Fibroblast of skin of left quadriceps (primary cell): ENCODE measurements at places on chromosomes 6 and 20.

- no peak for DNase-seq
Observed at GRCh38 chr6:150764334-150765066, 101.0 kb upstream of the MTHFD1L start.

DNA sequence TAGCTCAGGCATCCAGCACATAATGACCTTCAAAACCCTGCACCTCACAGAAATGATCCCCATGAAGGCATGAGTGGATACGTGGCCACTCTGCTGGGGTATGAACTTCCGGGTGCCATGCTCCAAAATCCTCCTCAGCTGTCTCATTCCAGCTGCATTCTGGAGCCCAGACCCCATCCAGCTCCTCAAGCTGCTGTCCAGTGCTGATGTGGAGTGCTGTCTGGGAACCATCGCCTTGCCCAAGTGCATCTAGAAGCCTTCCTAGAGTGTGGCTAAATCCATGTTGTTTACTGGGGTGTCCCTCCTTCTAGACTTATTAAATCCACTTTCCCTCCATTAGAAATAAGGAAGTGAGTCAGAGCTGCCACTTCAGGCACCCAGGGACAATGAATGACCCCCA, 130.8 kb upstream of the PTPRT start:
- no peak for DNase-seq

GRCh38 chr6:137051790-137052472, 7.2 kb upstream of the IL20RA start:
- no peak for DNase-seq

GRCh38 chr6:92737983-92738382, 681.4 kb downstream of the EPHA7 start:
- DNase-seq, result no peak

DNA sequence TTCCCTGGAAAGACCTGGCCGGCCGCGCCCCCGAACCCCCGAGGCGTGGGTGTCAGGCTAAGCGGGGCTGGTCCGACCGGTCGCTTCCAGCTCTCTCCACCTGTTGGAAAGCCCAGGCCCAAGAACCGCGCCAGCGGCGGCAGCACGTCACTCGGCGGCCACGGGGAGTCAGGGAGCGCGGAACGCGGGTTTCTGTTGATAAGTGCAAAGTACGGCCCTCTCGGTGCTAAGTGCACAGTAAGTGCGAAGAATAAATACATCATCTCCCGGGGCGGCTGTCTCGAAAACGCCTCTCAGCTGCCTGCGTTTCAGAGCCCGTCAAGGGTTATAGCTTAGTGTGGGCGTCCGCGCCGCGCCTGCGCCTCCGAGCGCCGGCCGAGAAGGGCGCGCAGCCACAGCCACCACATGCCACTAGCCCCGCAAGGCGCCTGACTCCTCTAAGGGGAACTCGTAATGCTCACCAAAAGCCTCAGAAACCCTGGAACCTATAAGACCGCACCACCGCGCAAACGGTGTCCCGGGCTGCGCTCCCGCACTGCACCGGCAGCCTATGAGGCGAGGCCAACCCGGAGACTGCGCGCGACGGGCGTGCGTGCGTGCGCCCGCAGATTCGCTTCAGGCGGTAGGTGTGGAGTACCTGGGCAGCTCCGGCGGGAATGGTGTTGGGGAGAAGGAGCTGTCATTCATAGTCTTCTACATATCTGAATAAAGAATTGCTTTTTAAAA, 9.2 kb upstream of the TBX18 start:
- no peak for DNase-seq

DNA sequence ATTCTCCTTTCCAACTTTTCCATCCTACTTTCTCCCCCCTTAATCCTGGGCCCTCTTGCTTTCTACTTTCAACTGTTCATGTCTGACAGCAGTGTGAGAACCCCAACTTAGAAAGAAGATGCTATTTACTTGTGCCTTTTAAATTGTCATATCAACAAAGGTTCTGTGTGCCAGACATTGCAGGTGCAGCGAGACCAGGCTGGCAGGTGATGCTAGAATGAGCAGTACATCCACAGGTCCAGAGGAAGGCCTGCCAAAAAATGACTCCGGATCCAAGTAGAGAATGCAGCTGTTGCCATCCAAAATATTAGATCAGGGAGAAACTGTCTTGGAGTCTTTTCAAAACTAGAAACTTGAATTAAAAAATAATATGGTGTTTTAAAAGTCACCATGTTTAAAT, 510.5 kb downstream of the LMBRD1 start:
- DNase-seq, result no peak

GRCh38 chr20:47784599-47785310, 526 bp downstream of the SULF2 start:
- no peak for DNase-seq

DNA sequence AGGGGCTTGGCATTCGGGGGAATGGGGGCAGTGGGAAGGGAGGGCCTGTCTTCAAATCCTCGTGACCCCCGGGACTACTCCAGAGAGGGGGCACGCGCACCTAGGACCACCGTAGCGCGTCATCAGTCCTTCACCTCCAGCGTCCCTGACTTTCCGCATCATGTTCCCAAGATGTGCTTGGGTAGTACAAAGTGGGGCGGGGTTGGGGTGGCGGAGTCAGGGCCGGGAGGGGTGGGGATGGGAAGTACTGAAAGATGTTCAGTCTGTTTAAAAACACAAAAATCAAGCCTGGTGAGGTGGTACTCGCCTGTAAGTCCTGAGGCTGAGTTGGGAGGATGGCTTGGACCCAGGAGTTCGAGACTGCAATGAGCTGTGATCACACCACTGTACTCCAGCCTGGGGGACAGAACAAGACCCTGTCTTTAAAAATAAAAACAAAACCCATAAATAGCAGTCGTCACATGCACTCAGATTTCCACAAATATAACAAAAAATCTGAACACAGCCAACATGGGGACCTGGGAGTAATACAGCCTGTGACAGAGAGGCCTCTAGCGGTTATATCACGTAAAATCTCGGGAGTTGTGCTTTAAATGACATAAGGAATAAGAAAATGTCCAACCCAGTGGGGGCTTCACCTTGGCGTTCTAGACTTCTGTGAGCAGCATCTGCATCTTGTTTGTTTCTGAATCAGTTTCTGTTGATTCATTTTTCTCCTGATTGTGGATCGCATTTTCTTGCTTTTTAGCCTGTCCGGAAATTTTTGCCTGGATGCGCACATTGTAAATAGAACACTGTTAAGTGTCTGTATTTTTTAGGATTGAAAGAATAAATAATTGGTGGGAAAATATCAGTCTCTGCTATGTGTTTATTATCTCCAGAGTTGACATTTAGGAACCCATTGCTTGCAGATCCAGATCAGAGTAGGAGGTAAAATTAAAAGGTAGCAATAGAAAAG, 698 bp upstream of the LRP11 start:
- no peak for DNase-seq

- DNase-seq, result no peak
Observed at GRCh38 chr6:109521080-109521479, 38.1 kb upstream of the ZBTB24 start.

GRCh38 chr6:88785478-88785877, 177.9 kb downstream of the RNGTT start:
- DNase-seq, result no peak

DNA sequence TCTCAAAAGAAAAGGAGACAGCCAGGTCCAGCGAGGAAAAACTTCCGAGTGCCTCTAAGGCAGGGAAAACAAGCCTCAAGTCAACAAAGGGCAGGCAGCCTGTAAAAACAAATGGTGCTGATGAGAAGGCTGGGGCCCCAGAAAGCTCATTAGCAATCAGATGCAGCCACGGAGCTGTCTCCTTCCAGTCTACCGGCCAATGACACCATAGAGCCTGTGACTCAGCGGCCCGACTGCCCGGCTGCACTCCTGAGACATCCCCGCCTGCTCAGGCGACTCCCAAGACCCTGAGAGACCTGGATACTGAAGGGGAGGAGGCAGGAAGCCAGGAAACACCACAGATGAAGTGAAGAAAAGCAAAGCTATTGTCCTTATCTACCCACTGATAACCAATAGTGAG, 120.1 kb upstream of the HDDC2 start:
- no peak for DNase-seq
